ENCODE measurements at places on chromosomes 5 and 9.

GRCh38 chr5:179427032-179427675, 81.9 kb upstream of the ADAMTS2 start:
- no peak for DNase-seq

GRCh38 chr5:66072031-66072430, 72.1 kb upstream of the SREK1 start:
- no peak for DNase-seq

DNA sequence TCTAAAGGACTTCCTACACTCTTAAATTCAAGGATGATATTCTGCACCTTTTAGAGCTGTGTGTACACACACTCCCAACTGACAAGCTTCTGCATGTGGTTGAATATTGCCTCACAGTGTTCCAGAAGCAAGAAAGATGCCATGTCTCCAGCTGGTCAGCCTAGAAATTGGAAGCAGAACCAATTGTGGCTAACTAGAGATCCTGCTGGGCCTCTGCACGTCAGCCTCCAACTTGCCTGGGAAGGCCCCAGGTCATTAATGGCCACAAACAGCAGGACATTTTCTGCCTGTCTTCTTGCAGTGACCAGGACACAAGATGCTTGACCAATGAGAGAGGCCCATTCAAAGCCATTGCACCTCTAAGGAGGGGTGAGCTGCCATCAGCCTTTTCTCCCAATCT, 571.9 kb upstream of the BRINP1 start:
- no peak for DNase-seq

GRCh38 chr9:841371-842209, at the start of gene DMRT1:
TSS of gene DMRT1 (plus strand) at chr9:841697. CDS start at chr9:841839, 142 bp downstream.
- DNase-seq: no peak

DNA sequence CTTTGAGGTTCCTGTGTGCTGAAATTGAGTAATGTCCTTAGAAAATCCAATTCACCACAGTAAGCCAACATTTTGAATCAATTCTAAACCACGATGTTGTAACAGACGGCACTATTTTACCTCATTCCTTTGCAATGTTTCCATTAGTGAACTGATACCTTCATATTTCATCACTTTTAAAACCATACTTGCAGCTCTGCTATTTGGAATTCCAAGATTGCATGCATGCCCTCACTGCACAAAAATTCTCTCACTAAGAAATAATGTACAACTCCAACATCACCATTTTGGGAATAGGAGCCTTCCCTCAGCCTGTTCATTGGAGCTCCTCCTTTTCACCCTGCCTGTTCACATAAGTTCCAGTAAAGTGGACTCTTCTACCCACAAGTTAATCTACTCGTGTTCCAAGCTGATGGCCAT, 74.8 kb upstream of the TGFBR1 start:
- no peak for DNase-seq

DNA sequence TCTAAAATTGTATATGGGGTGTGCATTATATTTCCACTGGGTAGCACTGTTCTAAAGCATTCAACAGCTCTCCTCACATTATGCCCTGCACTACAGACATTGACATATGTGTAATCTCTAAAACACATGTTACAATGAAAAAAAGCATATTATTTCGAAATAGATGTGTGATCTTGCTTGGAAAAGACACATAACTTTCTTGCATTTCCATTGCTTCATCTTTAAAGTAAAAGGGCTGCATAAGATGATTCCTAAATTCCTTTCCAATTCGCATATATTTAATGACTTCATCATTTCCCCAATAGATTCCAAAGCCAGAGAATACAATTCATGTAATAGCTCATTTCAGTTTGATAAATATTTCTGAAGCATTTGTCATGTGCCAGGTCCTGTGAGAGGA, 566.9 kb downstream of the PDE4D start:
- no peak for DNase-seq

DNA sequence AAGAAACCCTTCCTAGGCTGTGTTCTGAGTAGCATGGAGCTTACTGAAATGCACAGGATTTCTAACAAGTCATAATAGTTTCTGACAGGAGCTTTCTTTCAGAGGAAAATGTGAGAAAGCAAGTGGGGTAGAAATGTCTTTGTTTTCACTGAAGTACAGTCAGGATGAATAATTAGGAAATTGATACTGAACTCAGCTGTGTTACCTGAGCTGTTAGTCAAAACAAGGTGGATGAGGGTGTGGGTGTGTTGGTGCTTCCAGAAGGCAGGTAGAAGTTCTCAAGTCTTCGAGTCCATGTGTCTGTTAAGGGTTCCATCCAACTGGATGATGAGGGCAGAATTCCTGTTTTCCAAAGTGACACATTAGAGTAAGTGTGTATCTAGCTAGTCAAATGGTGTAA, 122.4 kb downstream of the BASP1 start:
- DNase-seq: no peak

DNA sequence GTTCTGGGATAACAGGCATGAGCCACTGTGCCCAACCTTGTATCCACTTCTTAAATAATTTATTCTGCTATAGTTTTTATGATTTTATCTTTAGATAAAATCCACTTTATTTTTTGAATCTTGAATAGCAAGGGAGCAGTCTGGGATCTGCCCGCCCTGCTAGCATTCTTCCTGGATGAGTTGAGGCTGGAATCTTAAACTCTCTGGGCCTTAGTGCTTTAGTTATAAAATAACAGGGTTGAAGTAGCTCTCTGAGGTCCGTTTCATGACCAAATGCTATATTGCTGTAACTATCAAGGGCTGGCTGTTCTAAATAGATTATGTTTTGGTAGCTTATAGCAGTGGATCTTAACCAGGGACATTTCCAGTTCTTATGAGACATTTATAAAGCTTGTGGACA, 20.8 kb downstream of the ACER2 start:
- no peak for DNase-seq

DNA sequence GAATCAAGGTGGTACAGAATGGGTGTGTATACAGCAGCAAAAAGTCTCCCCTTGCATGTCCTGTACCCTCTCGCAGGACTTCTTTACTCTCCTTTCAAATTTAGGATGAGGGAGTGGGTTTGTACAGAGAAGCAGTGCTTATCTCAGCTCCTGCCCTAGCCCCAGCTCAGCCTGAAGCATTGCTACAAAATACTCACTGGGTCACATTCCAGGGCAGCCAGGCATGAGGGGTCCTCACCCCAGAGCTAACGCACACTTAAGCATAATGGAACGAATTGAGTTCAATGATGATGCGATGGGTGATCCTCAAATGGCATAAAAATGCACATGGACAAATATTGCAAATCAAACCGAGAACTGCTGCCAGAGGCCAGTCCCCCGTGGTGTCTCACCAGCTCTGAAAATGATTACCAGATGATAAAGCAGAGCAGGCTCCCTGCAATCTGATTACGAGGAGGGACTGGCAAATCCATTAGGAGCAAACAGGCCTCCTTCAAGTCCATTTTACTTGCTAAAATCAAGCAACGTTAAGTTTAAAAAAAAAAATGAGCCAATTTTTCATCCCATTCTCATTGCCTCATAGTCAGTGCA, 231.6 kb upstream of the TAS2R1 start:
- DNase-seq: no peak

All from Caki2 (cell line).